ENCODE measurements at places on chromosomes 1 and 21.

GRCh38 chr1:214028649-214029406 is 41.1 kb downstream of the PROX1 start:
- DNase-seq: no peak

DNA sequence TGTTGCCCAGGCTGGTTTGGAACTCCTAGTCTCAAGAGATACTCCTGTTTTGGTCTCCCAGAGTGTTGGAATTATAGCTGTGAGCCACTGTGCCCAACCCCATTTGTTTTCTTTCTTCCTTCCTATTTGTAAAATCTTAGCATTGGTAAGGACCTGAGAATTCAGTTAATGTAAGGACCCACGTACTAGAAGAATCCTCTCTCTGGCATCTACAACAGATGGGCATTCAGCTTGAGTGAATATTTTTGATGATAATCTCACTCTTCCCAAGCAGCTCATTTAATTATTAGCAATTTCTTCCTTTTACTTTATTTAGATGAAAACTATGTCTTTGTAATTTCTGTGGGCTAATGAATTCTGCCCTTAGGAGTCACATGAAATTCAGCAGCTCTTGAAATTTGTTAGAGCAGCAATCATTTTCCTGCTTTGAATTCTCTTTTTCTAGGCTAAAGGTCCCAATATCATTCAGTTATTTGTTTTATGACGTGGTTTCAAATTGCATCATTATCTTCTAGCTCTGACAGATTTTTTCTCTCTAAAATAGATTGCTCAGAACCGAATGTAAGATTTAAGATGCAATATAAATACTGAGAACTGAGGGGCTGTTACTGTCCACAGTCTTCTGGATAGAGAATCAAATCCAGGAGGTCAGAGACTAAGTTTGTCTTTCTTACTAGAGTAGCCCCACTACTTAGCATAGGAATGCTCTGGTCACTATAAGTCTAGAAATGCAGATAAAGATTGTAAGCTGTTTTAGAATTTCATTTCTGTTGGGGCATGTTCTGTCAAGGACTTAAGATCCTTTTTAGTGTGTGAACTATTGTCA is 59.4 kb downstream of the EPB41 start:
- peak; percentile 18 for DNase-seq

GRCh38 chr1:199937661-199938060 is 89.8 kb upstream of the NR5A2 start:
- no peak for DNase-seq

- DNase-seq: no peak
Measured at GRCh38 chr1:185819798-185820197, 85.6 kb downstream of the HMCN1 start.

DNA sequence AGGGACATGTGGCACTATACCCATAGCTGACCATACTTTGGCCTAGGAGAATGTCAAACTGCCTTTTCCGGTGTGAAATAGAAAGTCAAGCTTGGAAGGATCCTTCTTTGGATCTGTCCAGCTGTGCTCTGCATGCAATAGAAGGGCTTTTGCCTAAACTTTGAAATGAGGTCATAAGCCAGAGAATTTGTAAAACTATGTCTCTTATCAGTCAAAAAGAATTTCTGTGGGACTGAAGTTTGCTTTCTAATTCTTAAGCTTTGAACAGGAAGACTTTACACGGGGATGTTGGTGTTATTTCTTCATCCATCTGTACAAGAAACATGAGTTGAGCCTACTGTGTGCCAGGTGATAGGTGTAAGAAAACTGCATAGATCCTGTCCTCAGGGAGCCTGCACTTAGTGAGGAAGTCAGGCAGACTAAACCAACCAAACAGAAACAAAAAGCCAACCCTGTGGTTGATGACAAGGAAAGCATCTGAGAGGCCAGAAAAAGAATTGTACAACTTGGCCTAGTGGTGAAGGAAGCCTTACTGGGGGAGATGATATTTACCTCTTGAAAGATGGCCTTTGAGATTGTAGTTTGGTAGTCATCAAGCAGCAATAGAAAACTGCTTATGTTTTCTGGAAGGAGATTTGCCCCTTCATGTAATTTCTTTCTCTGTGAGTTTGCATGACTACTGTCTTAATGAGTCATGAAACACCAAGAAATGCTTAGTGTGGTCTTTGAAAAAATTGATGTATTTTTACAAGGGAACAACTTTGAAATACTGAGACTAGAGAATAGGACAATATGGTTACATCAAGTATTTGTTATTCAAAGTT is 24.8 kb downstream of the TGFB2 start:
- no peak for DNase-seq

DNA sequence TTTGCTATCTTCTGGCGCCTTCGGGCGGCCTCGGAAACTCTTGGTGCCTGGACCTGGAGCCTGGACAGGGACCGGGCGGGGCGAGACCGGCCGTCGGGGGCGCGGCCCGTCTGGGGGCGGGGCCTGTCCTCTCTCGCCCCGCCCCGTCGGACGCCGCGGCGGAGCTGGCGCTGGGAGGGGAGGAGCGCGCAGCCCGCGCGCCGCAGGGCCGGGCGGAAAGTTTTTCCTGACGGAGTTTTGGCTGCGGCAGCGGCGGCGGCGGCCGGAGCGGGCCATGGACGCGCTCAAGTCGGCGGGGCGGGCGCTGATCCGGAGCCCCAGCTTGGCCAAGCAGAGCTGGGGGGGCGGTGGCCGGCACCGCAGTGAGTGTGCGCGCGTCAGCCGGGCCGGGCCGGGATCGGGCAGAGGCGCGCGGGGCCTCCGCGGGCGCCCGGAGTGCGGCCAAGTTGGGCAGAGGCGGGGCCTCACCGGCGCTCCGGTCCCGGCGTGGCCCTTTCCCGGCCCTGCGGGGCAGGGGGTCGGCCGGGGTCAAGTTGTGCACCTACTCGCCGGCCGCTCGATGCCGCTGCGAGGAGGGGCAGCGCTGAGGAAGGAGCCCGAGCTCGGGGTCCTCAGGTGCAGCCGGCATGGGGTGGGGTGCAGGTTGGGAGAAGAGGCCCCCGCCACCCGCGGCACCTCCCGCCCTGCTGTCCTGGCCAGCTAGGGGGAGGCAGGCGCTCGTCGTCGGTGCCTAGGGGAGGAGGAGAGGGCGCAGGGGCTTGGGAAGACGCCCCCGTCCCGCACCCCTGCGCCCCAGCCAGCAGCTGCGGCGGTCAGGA is at the start of gene LDLRAP1:
Gene LDLRAP1, plus strand, starts transcription at position 182 of the 818 bp plus-strand sequence. Its CDS starts 93 bp downstream, at position 275.
- peak; percentile 77 for DNase-seq

GRCh38 chr1:154483941-154484803 is 17.8 kb upstream of the TDRD10 start:
- DNase-seq: no peak

DNA sequence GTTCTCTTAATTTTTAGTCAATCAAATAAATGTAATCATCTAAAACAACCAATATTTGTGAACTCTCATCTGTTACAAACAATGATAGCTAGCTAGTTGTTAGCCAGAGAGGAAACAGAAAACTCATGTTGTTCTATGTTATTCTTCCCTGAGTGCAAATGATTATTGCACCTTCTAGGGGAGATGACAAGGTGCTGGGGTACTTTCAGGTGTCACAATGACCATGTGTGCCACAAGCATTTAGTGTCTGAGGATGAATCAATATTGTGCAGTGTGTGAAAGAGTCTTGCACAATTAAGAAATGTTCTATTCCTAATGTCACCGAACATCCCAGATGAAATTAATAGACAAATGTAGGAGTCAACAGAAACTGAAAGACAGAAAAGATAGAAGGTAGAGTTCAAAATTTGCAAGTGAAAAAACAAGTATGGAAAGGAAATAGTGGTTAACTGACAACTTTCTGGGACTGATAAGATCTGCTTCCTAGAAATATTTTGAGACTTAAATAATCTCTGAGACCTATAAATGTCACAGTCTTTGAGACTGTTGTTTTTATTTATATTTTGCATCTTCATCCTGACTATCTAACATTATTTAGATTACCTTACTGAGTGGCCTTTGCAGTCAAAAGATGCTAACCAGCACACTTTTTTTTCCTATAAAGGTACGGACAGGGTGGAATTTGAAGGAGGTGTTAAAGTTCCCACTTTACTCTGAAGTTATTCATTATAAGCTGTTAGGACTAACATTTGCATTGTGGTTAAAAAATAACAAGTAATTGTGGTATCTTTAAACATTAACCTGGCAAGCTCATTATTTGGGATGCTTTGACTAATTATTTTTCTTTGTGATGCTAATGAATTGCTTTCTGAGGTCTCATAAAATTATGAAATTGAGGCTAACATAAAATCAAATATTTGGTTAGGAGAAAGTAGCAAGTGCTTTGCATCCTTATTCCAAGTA is 21.6 kb upstream of the DPYD start:
- DNase-seq: no peak

Data from activated CD4-positive, alpha-beta T cell treated with anti-CD3 and anti-CD28 coated beads, Interleukin-2, Interleukin-6, amounts not matched to agents 100 ng/mL and 50 ng/mL, durations not matched to agents 16 hours and 8 hours (primary cell).